DMS153 (cell line): ENCODE measurements at places on chromosomes 3 and 15.

DNA sequence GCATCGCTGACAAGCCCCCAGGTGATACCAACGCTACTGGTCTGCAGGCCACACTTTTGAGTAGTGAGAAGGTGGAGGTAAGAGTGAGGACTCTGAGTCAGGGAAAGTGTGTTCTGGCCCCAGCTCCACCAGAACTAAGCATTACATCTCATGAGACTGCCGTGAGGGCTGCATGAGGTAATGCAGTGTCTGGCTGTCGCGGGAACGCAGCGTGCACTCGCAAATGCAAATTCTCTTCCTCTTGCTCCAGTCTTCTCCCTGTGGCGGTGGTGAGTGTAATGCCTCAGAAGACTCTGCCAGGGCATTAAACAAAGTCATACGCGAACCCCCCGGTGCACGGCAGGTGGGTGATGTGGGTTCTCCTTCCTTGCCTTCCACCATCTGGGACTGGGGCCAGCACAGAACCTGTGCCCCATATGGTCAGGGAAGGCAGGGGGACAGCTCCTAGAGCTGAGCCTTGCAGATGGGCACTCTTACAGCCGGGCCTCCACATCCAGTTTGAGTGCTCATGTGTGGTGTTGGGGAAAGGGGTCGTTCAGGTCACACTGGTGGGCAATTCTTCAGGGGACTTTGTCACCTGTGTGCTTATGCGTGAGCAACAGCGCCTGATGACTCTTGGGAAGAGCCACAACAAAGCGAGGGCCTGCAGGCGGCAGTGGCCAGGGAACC is 175.8 kb downstream of the XXYLT1 start:
- no peak for DNase-seq

DNA sequence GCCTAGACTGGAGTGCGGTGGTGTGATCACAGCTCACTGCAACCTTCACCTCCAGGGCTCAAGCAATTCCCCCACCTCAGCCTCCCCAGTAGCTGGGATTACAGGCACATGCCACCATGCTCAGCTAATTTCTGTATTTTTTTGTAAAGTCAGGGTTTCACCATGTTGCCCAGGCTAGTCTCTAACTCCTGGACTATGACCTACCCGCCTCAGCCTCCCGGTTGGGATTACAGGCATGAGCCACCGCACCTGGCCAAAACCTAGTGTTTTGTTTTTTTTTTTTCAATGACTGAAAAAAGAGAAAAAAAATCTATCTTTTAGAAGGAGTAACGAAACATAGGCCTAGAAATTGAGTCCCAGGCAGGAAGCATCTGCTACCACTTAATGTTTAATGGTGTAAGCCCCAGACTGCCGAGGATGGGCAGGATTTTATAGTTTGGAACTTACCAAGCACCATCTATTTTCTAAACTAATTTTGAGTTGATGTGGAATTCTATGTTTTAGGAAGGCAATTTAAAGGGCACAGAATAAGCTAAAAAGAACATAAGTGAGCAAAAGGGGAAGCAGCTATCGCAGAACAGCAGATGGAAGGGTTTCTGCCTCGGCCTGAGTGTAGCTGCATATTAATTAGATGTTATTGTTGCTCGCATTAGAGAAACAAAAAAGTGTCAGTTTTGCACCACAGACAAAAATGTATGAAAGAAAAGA is 24.2 kb upstream of the CA12 start:
- no peak for DNase-seq

DNA sequence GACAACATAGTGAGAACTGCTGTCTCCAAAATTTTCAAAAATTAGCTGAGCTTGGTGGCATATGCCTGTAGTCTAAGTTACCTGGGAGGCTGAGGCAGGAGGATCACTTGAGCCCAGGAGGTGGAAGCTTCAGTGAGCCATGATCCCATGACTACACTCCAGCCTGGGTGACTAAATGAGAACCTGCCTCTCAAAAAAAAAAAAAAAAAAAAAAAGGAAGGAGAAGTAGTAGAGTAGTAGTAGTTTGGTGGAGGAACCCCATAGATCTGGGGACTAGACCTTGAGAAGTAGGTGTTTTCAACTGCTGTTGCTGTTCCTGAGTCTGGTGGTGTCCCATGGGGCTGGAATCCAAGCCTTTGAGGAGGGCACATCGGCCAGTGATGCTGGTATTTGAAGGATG is 38.4 kb upstream of the UBE2E2 start:
- DNase-seq: no peak

- no peak for DNase-seq
These were observed 198.4 kb downstream of the ZNF621 start for GRCh38 chr3:40723083-40723660.

DNA sequence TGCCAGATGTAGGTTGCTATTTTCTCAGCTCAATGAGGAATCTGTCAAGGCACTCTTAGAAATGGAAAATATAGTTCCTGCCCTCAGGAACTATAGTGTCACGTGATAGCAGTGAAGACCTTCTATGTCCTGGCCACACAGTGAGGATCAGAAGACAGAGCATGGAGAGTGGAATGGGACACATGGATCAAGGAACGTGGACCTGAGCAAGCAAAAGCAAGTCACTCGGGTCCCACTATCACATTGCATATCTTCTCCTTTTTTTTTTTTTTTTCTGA is 21.2 kb downstream of the SMAD3 start:
- no peak for DNase-seq

DNA sequence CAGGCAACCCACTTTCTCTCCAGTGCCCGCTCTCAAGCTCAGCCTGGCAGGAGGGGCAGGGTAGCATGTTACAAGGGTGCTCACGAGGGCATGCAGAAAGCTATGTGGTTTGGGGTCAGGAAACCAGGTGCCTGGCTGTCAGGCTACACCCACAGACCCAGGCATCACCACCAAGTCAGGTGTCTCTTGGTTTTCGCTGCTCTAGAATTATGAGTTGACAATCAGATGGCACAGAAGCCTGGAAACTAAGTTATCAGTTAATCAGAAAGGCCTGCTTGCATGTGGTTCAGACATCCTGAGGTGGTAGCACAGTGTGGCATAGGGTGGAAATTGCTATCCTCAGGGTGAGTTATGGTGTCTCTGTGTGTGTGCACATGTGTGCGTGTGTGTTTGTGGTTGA is 16.2 kb upstream of the CCR9 start:
- no peak for DNase-seq

- DNase-seq: no peak
These were observed 122.0 kb upstream of the ONECUT1 start for GRCh38 chr15:52912172-52912571.

DNA sequence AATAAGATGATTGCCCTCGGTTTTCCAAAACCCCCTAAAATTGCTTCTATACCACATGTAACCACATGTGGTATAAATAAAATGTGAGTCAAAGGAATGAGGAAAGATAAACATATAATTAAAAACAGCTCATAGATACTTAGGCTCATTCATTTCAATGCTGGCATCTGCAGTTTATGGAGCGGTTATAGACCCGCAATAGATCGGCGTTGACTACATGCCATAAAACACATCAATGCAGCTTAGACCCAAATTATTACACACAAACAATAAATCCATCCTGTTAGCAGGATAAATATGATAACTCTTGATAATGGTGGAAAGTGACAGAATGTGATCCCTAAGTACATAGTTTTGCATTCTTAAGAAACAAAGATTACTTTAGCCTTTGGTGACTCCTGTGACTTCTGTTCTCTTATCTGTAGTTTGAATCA is 143.7 kb downstream of the NR2F2 start:
- DNase-seq: no peak

- no peak for DNase-seq
These were observed 144.9 kb downstream of the MEGF11 start for GRCh38 chr15:66108483-66109265.

GRCh38 chr3:41200669-41201021 is 1.3 kb downstream of the CTNNB1 start:
- no peak for DNase-seq

- no peak for DNase-seq
These were observed 69.0 kb upstream of the HRH1 start for GRCh38 chr3:11085093-11085840.

- no peak for DNase-seq
These were observed 25.7 kb upstream of the ULK4 start for GRCh38 chr3:41987627-41988026.

GRCh38 chr15:84658788-84659411 is 901 bp upstream of the NMB start:
- no peak for DNase-seq

- no peak for DNase-seq
These were observed 6.0 kb downstream of the B3GNT5 start for GRCh38 chr3:183259087-183259486.

- DNase-seq: no peak
These were observed 143.7 kb upstream of the KCNMB2 start for GRCh38 chr3:178392511-178392926.
